Activated naive CD8-positive, alpha-beta T cell treated with anti-CD3 and anti-CD28 coated beads for 36 hours (primary cell): ENCODE measurements at places on chromosomes 13 and 19. TPM values are rescaled to one million over a fixed set of nuclear protein-coding genes. Genes with fewer than 3 reads are reported as not detected.

GRCh38 chr19:56538254-56538760 lies 441 bp upstream of the ZFP28 start:
- peak; percentile 93 for DNase-seq

DNA sequence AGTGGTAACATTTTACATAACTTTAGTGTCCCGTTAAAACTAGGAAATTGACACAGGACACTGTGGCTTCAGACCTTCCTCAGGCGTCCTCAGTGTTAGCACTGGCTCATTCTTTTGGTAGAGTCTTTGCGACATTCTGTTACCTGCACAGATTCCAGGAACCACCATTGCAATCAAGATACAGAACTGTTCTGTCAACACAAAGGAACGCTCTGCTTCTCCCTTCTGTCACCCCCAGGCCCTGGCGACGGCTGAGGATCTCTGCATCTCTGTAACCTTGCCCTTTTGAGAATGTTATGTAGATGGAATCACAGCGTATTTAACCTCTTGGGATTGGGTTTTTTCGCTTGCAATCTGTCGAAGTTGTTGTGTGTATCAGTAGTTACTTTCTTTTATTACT lies 22.6 kb downstream of the KDM4B start:
- no peak for DNase-seq

GRCh38 chr13:58151452-58151851 lies 519.9 kb downstream of the PCDH17 start:
- DNase-seq: no peak

GRCh38 chr13:109747524-109747923 lies 38.9 kb downstream of the IRS2 start:
- DNase-seq: no peak

DNA sequence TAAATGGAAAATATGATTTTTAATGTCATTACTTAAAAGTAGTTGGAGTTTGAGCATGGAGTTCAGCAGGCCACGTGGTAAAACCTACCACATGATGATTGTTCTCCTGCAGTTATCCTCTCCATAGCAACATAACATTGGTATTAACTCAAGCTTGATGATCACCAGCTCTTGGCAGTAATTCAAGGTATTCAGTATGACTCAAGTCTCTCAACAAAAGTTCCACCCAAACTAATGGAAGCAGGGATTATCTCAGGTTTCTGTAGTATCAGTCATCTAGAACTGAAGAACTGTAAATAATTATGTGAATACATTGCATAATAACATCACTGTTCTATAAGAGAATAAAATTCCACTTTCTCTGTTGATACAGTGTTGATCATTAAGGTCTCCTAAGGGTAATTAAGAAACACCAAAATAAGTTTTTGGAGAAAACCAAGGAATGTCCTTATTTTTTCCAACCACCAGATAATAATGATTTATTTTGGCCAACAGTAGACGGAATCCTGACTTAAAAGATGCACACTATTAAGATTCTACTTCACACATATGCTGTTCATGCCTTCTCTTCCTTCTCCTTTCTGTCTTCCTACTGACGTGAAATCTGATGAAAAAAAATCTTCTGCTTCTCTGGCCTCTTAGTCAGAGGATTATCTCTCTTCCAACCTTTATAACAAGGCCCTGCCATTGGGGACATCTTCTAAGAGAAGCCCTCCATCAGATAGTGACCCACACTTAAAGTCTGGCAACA lies 1092.3 kb downstream of the EFNB2 start:
- DNase-seq: no peak

DNA sequence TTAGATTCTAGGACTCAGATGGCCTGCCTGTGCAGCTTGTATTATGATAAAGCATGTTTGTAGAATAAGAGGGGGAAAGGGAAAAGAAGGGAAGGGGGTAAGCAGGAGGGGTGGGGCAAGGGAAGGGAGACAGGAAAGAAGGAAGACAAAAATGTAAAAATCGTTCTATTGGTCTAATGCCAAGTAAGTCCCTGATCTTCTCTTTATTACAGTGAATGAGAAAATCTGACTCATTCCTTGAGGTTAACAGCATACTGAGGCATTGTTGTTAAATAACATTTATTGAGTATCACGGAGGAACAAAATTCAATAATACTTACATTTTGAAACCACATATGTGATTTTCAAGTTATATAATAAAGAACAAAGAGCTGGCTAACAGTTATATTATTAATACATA lies 1534.7 kb downstream of the OLFM4 start:
- no peak for DNase-seq

DNA sequence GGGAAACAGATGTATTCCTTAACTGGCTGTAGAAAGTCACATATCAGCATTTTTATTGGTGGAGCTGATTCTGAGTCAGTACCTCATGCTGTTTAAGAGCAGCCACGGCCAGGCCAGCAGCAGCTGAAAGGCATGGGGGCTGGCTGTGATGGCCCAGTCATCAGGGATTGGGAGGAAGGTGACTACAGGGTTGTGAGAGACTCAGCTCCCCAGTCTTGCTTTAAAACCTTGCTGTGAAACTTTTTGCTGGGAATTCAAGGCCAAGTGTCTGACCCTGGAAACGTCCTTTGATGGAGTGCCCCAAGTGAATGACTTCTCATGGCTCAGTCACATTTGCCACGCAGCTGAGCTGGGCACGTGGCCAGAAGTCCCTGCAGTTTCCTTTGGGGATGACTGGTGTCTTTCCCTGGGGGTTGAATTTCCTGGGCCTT lies 39.1 kb upstream of the RNF113B start:
- no peak for DNase-seq

- DNase-seq: no peak
Measured at GRCh38 chr19:3171894-3172672, 6.5 kb upstream of the S1PR4 start.

GRCh38 chr19:1214299-1214861 lies 8.8 kb downstream of the STK11 start:
- DNase-seq: no peak

DNA sequence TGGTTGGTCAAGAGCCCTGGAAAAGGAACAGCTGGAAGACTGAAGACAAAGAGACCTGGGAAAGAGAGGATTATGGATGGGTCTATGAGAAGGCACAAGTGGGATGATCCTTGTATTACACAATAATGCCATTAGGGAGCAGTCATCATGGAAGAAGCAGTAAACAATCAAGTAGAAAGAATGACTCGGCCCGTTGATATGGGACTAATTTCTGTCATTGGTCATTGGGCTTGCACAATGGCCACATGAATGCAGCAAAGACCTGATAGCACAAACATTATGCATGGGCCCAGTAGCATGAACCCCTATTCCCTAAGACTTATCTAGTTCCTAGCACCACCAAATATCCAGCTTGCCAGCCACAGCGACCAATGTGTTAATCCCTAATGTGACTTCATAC lies 390.3 kb upstream of the ZNF507 start:
- no peak for DNase-seq

- peak; percentile 15 for DNase-seq
Measured at GRCh38 chr13:99796175-99796819, 175.3 kb downstream of the ZIC5 start.

GRCh38 chr19:53545271-53546065 lies 7.5 kb downstream of the ZNF331 start:
- no peak for DNase-seq

DNA sequence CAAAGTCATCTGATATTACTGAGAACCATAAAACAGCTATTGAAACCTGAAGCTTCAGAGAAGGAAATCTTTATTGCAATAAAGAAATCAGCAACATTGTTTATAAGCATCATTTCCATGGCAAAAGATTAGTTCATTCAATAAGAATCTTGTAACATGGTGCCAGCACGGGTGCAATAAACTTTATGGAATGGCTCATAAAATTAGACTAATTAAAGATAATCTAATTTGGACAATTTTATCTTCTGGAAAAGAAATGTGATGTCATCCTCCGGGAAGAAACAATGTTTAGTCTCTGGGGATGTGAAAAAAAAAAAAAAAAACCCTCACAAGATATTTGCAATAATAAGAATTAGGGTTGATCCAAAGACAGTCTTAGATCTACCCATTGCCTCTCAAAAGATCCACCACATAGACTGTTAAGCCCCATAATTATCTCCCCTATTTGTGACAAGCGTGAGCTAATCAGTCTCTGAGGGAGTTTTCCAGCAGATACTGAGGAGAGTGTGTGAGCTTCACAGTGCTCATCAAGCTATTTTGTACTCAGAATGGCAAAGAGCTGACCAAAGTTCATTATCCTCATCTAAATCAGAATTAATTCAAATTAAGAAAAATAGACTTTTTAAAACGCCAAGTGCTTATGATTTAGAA lies 297.0 kb upstream of the EDNRB start:
- DNase-seq: no peak

- DNase-seq: no peak
Measured at GRCh38 chr13:90008707-90009149, 1338.8 kb upstream of the MIR17HG start.

GRCh38 chr13:60431108-60431700 lies 34.2 kb downstream of the TDRD3 start:
- DNase-seq: no peak

DNA sequence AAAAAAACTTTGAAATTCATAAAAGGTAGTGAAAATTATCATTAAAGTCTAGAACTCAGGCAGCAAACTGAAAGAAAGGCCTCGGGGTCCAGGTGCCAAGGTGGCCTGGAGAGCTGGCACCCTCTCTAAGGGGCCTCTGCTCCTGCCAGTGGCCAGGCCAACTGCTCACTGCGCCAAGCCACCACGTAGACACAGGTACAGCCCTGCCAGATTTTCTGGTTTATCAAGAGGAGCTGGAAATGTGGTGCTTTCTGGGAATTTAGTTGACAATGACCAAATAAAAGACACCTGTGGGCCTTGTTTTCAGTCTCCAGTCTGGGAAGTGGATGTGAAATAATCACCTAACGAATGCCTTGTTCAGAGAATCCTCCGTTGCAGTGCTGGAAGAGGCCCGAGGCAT lies 22.8 kb downstream of the ZNF574 start:
- no peak for DNase-seq

DNA sequence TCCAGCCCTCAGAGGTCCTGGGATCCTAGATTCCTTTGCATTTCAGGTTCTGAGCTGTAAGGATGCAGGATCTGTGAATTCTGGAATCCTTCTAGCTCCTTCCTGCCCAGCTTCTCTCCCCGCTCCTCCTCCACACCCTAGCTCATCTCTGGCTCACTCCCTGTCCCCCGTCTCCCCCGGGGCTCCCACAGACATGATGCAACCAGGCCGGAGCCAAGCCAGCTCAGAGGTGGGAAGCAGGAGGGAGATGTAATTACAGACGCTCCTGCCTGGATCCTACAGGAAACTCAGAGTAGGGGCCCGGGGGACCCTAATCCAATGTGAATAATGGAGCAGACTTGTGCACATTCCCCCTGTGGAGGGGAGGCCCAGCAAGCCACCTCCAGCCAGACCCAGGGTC lies 4.5 kb downstream of the GNG8 start:
- DNase-seq: no peak

Gene ANKLE1
- total RNA-seq: 22.9 TPM

Gene PLIN4
- not detected for total RNA-seq

Gene ETV2
- total RNA-seq: 2.3 TPM

Gene KIR2DL3
- not detected for total RNA-seq

Gene CFAP97D2
- total RNA-seq: not detected

Gene PDX1
- total RNA-seq: not detected

Gene MAST1
- total RNA-seq: 2.0 TPM

Gene WDR87
- not detected for total RNA-seq

Gene SCEL
- total RNA-seq: not detected

Gene PGLYRP2
- total RNA-seq: not detected

Gene ACOD1
- not detected for total RNA-seq

Gene APOE
- total RNA-seq: 0.62 TPM
